Activated B cell treated with CpG ODN at 0.5 μM for 24 hours (primary cell): ENCODE measurements at places on chromosomes 16 and 17. TPM values are rescaled to one million over a fixed set of nuclear protein-coding genes. Genes with fewer than 3 reads are reported as not detected.

Gene SEPTIN12
- total RNA-seq: not detected in 2 replicates

Gene PYY
- not detected in 2 replicates for total RNA-seq

Gene SNX20
- 33.1 and 34.5 TPM in 2 replicates for total RNA-seq

Gene PRCD
- 5.3 and 5.5 TPM in 2 replicates for total RNA-seq

Gene LGALS9C
- not detected in 2 replicates for total RNA-seq

Gene KRT33B
- total RNA-seq: not detected in 2 replicates

Gene PIRT
- not detected in 2 replicates for total RNA-seq

Gene FBXO39
- total RNA-seq: 0.12 and 0.22 TPM in 2 replicates

Gene ANKRD40CL
- 0.42 TPM in 1 of 2 replicates, not detected in the other for total RNA-seq

Gene DHRS13
- 32.0 and 39.6 TPM in 2 replicates for total RNA-seq

Gene PIGL
- 50.8 and 56.6 TPM in 2 replicates for total RNA-seq

Gene TEKT5
- total RNA-seq: not detected in 2 replicates

Gene TBC1D3H
- total RNA-seq: not detected in 2 replicates

Gene MSLN
- total RNA-seq: not detected in 2 replicates

Gene PRSS21
- 2.4 and 3.2 TPM in 2 replicates for total RNA-seq

Gene MT3
- not detected in 2 replicates for total RNA-seq

Gene KRTAP3-1
- total RNA-seq: not detected in 2 replicates

Gene UBE2G1
- total RNA-seq: 66.5 and 66.6 TPM in 2 replicates

Gene BICDL2
- not detected in 2 replicates for total RNA-seq

Gene MT1F
- 21.4 and 22.8 TPM in 2 replicates for total RNA-seq

Gene PDE6G
- 0.42 and 1.2 TPM in 2 replicates for total RNA-seq

Gene ITGAD
- 0.05 and 0.07 TPM in 2 replicates for total RNA-seq

Gene MPV17L
- total RNA-seq: 0.17 and 0.55 TPM in 2 replicates

Gene OTOP2
- total RNA-seq: not detected in 2 replicates

Gene IKZF3
- total RNA-seq: 208 and 220 TPM in 2 replicates

Gene WNK4
- 0.10 and 0.29 TPM in 2 replicates for total RNA-seq

Gene NPIPA2
- 3.5 and 5.0 TPM in 2 replicates for total RNA-seq

Gene LPO
- not detected in 2 replicates for total RNA-seq

Gene ZNHIT3
- 35.5 and 37.0 TPM in 2 replicates for total RNA-seq

Gene MMP25
- total RNA-seq: 0.13 and 0.34 TPM in 2 replicates

Gene NOB1
- total RNA-seq: 76.1 and 78.8 TPM in 2 replicates

Gene IGF2BP1
- 0.10 and 0.40 TPM in 2 replicates for total RNA-seq

Gene TAT
- not detected in 2 replicates for total RNA-seq

Gene LDAF1
- total RNA-seq: 16.5 and 17.2 TPM in 2 replicates

Gene MYCBPAP
- total RNA-seq: 2.1 and 2.3 TPM in 2 replicates

Gene RNF167
- total RNA-seq: 93.3 and 108 TPM in 2 replicates

Gene CCDC78
- total RNA-seq: 4.8 and 7.8 TPM in 2 replicates

Gene ATP6V0A1
- total RNA-seq: 71.5 and 75.6 TPM in 2 replicates

Gene IL34
- 0.49 and 0.71 TPM in 2 replicates for total RNA-seq

Gene RRAD
- total RNA-seq: 0.15 TPM in 1 of 2 replicates, not detected in the other

Gene SOST
- not detected in 2 replicates for total RNA-seq

Gene ASGR1
- not detected in 2 replicates for total RNA-seq

Gene RUNDC3A
- 0.07 and 0.17 TPM in 2 replicates for total RNA-seq

Gene TAC4
- not detected in 2 replicates for total RNA-seq

Gene CRHR1
- total RNA-seq: not detected in 2 replicates

Gene CNGB1
- not detected in 2 replicates for total RNA-seq

Gene HLF
- 0.10 and 0.69 TPM in 2 replicates for total RNA-seq

Gene RHOT1
- total RNA-seq: 14.8 and 16.2 TPM in 2 replicates

Gene HEATR9
- not detected in 2 replicates for total RNA-seq
